Activated naive CD4-positive, alpha-beta T cell treated with anti-CD3 and anti-CD28 coated beads, Interleukin-2, amount 10 ng/mL, durations not matched to agents 5 hours and 36 hours (primary cell): ENCODE measurements at places on chromosomes 3 and 15. TPM values are rescaled to one million over a fixed set of nuclear protein-coding genes. Genes with fewer than 3 reads are reported as not detected.

The KIF15 gene
- 45.9 TPM for total RNA-seq

The FYTTD1 gene
- total RNA-seq: 52.0 TPM

The C3orf20 gene
- total RNA-seq: 0.12 TPM

The MUC20 gene
- 3.2 TPM for total RNA-seq

The TGM5 gene
- not detected for total RNA-seq

The CCK gene
- total RNA-seq: not detected

The ZNF80 gene
- 0.15 TPM for total RNA-seq

The XRN1 gene
- total RNA-seq: 80.4 TPM
